ENCODE measurements at places on chromosomes 5 and 9.
A peak's percentile ranks its signal among the peaks of the same experiment; 100 is the strongest.

DNA sequence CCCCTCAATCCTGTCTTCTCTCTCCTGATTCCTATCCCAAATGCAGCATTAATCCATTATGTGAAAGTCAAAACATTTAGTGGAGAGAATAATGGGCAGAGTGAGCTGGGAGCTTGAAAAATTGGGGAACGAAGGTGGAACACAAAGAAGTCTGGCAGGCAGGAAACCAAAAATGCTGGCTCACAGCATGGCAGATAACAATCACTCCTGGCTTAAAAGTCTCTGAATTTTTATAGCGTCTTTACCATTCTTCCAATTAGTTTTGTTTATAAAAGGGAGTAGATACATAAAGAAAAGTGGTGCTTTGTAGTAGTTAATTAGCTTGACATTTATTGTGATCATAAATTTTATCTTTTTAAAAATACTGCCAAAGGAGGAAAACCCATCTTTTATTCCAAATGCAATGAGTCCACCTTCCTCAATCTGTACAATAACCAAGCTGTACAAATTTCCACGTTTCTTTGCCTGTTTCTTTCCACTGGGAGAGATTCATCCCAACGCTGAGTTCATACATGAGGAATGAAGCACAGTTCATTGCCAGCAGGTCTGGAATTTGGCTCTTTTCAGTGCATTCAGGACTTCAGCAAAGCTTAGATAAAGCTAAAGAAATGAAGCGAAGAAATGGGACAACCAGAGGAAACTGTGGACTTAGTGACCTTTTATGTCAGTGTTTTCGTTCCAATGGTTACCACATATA, 174.7 kb downstream of the HMHB1 start:
- no peak for DNase-seq

DNA sequence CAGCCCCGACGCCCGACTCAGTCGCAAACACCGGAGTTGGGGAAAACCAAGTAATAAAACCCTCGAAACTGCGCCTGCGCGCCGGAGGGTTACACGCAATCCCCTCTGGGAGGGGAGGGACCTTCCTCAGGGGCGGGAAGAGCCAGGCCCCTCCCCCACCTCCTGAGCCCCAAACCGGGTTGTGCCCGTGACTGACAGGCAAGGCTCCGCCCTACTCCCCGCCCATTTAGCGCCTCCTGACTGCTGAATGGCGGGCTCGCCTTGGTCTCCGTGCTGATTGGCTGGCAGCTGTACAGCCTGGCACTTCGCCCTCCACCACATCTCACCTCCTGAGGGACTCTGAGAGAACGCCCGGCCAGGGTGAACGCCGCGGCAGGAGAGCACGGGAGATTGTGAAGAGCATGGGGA, at the start of gene PRDM9:
PRDM9 (plus strand) TSS at position 332 of the 408 bp plus-strand sequence. CDS start 1,425 bp downstream, outside the sequence.
- DNase-seq: no peak

- no peak for DNase-seq
These were observed 56.4 kb upstream of the GGTA1 start for GRCh38 chr9:121556082-121556481.

DNA sequence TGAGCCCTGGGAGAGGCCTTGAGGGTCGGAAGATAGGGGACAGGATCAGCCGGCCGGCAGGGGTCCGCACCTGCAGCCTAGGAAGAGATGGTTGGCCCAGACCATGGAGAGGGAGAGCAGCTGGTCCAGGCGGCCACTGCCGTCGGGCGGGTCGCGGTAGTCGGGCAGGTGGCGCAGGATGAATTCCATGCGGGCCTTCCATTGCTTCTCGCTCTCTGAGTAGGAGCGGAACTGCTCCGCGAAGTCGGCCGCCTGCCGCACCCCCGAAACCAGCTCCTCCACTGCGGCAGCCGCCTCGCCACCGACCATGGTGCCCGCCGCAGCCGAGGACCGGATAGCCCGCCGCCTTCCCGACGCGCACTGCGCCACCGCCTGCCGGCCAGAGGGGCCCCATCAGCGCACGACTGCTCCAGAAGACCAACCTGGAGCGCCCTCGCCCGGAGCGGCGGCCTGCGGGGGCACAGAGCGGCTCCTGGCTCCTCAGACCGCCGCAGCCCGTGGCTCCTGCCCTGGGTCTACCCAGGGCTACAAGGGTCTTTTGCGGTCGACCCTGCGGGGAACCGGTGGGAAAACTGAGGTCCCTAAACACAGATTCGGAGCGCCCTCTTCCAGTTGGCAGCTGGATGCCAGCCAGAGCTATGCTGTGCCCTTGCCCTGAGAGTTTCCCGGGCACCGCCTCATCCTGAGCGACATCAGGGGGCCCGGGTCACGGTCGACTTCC, at the start of gene CDKN2AIPNL:
CDKN2AIPNL (minus strand) TSS at position 336 of the 721 bp plus-strand sequence; CDS start at position 309, 27 bp downstream.
- peak; percentile 90 for DNase-seq

DNA sequence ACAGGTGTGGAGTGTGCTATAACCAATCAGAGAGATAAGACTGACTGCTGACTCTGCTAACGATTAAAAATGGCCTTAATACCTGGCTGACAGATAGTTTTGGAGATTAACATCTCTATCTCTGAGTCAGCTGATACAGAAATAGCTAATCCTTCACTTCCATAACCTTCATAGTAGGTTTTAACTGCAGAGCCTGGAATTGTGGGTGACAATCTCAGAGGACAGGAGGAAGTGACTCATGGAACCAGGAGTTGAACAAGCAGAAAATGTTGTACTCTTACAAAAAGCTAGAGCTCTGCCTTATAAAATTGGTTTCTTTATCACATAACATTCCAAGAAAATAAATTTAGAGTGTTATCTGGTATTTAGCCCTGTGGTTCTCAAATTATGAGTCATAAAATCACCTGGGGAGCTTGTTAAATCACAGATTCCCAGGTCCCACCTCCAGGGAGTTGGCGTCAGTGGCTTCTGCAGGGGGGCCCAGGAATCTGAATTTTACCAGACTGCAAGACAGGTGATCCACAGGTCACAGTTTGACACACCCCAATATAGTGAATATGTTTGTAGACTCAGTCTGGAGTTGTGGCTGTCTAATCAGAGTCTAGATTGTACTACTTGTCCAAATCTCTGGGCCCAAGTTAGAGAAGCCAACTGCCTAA, 44.4 kb upstream of the AFAP1L1 start:
- no peak for DNase-seq

- DNase-seq: no peak
These were observed 183.2 kb upstream of the MAP3K1 start for GRCh38 chr5:56632199-56632598.

DNA sequence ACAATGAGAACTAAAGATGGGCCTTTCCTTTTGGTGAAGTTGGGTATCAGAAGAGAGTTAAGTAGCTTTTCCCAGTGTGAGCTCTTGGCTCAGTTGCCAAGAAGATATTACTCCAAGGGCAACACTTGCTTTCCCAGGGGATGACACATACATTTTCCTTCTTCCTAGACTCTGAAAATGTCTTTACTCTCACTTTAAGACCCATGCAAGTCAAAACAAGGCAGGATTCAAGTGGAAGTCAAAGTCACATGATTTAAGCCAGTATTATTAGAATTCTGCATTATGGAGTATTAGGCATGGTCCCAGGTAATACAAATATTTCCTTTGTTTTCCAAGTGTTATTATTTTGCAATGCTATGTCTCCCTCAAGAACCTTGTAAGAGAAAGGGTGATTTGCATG, 175.1 kb downstream of the PPP2R2B start:
- no peak for DNase-seq

DNA sequence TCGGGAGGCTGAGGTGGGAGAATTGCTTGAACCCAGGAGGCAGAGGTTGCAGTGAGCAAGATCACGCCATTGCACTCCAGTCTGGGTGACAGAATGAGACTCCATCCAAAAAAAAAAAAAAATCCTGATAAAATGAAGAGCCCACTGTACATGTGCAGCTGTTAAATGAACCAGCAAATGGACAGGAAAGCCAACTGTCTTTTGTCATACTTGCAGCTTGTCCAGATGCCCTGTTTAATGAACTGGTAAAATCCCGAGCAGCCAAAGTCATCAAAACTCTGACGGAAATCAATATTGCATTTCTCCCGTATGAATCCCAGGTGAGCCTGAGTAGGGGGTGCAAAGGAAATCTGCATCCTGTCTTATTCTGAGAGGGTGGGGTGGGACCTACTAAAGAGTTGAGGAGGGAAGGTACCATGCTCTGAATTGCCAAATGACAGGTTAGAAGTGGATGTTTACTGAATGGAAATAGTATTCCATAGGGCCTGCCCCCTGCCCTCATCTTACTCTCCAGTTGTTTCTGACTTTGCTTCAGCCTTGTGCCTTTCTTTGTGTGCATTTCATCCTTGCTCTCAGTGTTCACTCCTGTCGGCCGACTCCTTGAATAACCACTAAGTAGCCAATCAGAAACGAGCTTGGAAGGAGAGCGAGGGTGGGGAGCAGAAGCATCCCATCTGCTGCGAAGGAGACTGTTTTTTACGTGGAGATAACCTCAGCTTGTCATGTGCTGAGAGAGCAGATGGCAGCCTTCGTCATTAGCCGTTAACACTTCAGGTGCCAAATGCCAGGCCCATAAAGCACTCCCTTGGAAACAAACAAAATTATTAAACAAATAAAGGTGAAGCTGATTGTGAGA, 45.7 kb upstream of the CFAP157 start:
- no peak for DNase-seq

- no peak for DNase-seq
These were observed 10.8 kb upstream of the NUDT12 start for GRCh38 chr5:103573411-103573810.

DNA sequence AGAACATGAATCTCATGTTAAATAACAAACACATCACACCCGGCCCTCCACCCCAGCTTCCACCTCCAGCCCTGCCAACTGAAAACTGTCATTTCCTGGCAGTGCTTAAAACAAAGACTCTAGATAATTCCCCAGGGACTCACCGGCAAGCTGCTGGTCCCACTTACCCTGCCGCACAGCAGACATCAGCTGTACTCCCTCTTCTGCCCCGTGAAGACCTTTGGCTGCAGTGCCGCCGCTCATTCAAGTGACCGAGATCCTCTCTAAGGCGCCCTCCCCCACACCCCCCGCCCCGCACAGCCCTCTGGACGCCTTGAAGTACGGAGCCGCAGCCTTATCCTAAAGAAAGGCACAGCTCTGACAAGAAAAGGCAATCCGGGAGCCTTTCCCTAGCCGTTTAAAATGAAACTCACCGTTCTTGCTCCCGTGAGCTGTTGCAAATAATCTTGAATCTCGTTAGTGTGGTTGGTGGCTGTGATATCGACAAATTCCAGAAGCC, 434 bp downstream of the GLRX start:
- no peak for DNase-seq

GRCh38 chr5:151522226-151522625, 68.9 kb downstream of the FAT2 start:
- DNase-seq: no peak

- DNase-seq: no peak
These were observed 124.0 kb upstream of the BOD1 start for GRCh38 chr5:173740400-173740799.

GRCh38 chr5:105101577-105101976, 1539.0 kb upstream of the NUDT12 start:
- no peak for DNase-seq

DNA sequence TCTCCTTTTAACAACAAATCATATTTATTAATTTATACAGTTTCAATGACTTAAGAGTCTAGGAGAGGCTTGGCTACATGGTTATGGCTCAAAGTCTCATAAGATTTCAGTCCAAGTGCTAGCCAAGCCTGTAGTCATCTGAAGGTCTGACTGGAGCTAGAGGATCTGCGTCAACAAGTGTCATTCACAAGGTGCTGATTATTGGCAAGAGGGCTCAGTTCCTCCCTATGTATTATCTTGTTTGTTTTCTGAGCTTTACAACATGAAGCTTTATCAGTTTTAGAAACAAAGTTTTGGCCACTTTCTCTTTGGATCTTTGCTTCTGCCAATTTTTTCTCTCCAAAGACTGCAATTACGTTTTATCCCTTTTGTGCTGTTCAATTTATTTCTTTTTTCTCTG, 94.7 kb downstream of the RICTOR start:
- DNase-seq: no peak

- no peak for DNase-seq
These were observed 130.0 kb downstream of the MPDZ start for GRCh38 chr9:13149454-13149853.

- DNase-seq: no peak
These were observed 1057.8 kb upstream of the WWC1 start for GRCh38 chr5:167233507-167234220.

DNA sequence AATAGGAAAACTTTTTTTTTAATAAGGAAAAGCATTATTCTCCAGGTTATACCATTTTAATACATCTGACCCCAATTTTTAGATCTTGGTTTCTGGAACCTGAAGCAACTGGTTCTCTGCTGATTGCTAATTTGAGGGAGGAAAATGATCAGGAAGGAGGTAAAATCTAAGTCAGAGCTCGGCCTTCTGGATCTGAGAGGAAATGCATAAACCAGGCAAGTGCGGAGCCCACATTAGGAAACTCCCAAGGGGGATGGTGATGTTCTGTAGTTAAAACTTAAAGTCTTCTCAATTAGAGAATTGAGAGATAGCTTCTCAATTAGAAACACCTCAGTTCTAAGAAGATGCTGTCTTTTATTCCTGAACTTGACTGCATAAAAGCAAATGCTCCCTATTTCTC, 113.5 kb downstream of the TSSK1B start:
- DNase-seq: no peak

GRCh38 chr5:38648703-38649291, 92.4 kb upstream of the LIFR start:
- DNase-seq: no peak

- no peak for DNase-seq
These were observed 35.8 kb upstream of the MEGF10 start for GRCh38 chr5:127254729-127255284.

DNA sequence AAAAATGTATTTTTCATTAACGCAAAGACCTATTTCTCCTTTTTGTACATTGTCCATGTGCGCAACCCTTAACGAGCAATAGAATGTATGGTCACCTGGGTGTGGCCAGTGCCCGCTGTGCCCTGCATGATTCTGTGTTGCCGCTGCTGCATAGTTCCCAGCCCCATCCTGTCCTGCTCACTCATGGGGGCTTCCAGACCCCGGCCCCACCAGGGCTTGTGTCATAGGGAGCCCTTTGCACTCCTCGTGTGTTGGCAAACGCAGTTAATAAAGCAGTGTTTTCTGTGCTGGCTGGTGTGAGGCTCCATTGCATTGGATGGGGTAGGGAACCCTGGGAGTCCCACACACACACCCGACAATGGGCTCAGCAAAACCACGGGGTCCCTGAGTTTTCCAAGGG, 49.7 kb downstream of the SAR1B start:
- no peak for DNase-seq

- DNase-seq: no peak
These were observed 27.5 kb upstream of the IRX4 start for GRCh38 chr5:1910081-1910760.

- no peak for DNase-seq
These were observed 309.0 kb upstream of the FBXL7 start for GRCh38 chr5:15191012-15191411.

GRCh38 chr9:136921307-136921706, 23.2 kb downstream of the FBXW5 start:
- no peak for DNase-seq

- DNase-seq: no peak
These were observed 379.1 kb downstream of the DMRT2 start for GRCh38 chr9:1429297-1429696.

- DNase-seq: no peak
These were observed 74.0 kb upstream of the SLC25A51 start for GRCh38 chr9:37977851-37978480.

- DNase-seq: peak; percentile 53
These were observed 11.7 kb upstream of the DOLPP1 start for GRCh38 chr9:129068990-129069861.
